ENCODE measurements at places on chromosomes 4 and X. TPM values are rescaled to one million over a fixed set of nuclear protein-coding genes. Genes with fewer than 3 reads are reported as not detected.

- H3K27me3 ChIP-seq: no peaks in the 10 kb centered on the region
- no peaks in the 10 kb centered on the region for H3K36me3 ChIP-seq
- DNase-seq: no peak
- H3K4me3 ChIP-seq: no peak overlapping the region
- no peak overlapping the region for H3K27ac ChIP-seq
- H3K4me1 ChIP-seq: no peaks in the 10 kb centered on the region
Observed at GRCh38 chrX:115378471-115378870, 89.0 kb downstream of the LUZP4 start.

DNA sequence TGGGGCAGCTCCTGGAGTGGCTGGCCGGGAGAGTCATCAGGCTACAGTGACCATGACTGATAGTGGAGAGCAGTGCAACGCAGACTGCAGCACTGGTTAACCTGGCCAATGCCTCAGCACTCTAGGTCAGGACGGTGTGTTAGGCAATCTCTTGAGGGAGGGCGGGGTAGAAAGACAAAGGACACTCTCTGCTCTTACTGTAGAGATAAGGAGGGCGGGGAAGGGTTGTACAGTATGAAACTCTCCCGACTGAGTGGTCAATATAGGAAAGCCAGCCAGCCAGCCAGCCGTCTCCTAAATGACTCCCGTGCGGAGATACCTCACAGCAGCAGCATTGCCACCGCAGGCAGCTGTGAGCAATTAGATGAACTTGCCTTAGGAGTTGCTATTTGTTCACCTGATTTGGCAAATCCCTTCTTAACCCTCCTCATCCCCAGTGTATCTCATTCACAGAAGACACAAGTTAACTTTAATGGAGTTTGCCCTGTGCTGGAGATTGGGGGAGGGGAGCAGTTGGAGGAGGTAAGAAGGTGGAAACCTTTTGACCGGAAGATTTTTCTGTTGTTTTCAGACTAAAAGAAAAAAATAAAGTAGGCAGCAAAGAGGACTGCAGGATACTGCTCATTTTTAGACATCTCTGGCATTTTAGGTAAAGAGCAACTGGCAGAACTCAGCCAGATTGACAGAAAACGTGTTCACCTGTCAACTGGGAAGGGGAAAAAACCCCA lies 330.5 kb downstream of the HNRNPD start:
- H3K27me3 ChIP-seq: peaks cover 20% of the 10 kb centered on the region
- DNase-seq: no peak
- no peak overlapping the region for H3K4me3 ChIP-seq
- no peak overlapping the region for H3K27ac ChIP-seq
- peaks cover 11% of the 10 kb centered on the region for H3K4me1 ChIP-seq

PASD1 gene
- 10.5 TPM for total RNA-seq

AMTN gene
- not detected for total RNA-seq

MAGEB17 gene
- 0.25 TPM for total RNA-seq

CXCL9 gene
- total RNA-seq: not detected

KIAA1210 gene
- not detected for total RNA-seq

H2BW2 gene
- not detected for total RNA-seq
